ENCODE measurements at places on chromosomes 12 and 14.

GRCh38 chr12:22268973-22269372, 65.5 kb downstream of the ST8SIA1 start:
- no peak for DNase-seq

GRCh38 chr12:96378319-96378718, 21.9 kb downstream of the CDK17 start:
- DNase-seq: no peak

DNA sequence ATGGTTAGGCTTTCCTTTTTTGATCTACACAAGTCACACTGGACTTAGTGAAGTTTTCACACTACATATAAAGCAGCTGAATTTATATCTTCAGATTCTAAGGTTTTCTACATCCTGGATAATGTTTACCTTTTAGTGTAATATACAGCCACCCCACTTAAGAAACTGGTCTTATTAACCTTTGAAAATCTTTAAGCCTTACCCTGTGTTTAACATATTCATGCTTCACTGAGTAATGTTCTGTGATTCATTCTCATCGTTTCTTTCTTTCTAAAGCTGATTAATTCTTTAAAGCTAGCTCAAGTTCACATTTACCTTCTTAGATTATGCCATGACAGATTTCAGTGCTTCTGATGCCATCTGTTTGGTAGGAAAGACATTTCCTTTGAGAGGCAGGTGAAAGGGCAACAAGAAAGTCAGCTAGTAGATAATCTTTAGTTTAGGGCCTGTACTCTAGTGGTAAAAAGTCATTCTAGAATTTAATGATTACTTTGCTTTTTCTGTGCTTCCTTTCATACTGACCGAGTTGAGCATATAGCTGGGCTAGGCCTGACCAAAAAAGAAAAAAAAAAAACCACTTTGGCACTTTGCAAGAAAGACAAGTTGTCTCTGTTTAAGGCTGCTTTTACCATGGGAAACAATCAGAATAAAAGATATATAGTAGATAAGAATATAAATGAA, 690.9 kb upstream of the FBXO33 start:
- no peak for DNase-seq

- no peak for DNase-seq
Observed at GRCh38 chr12:102562836-102563425, 82.6 kb upstream of the IGF1 start.

GRCh38 chr12:111405149-111405858, 419 bp upstream of the SH2B3 start:
- DNase-seq: peak; percentile 61

DNA sequence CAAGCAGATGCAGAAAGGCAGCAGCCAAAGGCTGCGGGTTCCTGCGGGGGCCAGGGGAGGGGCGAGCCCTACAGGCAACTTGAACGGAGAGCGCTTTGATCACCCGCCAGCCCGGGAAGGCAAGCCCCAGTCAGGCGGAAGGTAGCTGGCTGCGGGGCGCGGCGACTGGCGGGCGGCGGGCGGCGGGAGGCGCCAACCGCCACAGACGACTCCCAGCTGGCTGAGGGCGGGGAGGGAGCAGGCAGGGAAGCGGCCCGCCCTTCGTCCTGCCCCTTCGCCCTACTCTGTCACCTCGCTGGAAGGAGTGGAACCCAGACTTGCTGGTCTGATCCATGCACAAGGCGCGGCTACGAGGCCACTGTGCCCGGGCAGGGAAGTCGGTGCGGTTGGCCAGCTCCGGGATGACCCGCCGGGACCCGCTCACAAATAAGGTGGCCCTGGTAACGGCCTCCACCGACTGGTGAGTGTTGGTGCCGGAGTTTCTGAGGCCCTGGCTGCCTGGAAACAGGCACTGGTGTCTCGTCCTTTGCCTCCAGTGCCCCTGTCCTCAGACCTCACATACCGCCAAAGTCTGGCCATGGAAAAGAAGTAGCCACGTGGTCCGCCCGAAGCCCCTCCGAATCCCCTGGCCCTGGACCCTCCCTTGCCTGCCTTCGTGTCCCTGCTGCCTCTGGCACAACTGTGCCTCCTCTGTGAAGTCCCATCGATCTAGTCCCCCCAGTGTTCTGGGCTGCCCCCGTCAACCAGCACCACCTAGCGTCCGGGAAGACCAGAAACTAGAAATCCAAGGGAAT, 15.4 kb upstream of the CARMIL3 start:
- DNase-seq: no peak

GRCh38 chr14:31934767-31935266, 142.3 kb upstream of the ARHGAP5 start:
- DNase-seq: peak; percentile 47

GRCh38 chr14:96999654-97000155, 202.5 kb downstream of the VRK1 start:
- DNase-seq: no peak

DNA sequence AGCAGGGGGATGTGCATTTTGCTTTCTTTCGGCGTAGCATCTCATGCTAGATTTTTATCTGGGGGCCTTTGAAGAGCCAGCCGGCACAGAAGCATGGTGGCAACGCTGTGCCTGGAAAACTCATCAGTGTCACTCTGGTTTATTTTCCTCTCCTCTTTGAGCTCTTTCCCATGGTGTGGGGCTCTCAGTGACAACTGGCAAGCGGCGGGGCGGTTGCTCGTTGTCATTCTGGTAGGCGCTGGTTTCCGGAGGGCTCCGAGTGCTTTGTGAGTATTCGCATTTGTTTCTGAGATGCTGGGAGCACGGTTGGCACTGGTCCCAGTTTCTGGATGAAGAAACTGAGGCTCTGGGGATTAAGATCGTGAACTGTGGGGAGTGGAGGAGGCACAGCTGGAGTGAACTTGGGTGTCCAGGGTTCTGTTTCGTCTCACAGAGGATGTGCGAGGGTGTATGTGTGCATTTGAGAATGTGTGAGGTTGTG, 23.3 kb downstream of the TPCN1 start:
- DNase-seq: no peak
